ENCODE measurements at places on chromosomes 3 and 15.

GRCh38 chr15:25739687-25740121, 123.4 kb downstream of the ATP10A start:
- peak; percentile 33 for DNase-seq

DNA sequence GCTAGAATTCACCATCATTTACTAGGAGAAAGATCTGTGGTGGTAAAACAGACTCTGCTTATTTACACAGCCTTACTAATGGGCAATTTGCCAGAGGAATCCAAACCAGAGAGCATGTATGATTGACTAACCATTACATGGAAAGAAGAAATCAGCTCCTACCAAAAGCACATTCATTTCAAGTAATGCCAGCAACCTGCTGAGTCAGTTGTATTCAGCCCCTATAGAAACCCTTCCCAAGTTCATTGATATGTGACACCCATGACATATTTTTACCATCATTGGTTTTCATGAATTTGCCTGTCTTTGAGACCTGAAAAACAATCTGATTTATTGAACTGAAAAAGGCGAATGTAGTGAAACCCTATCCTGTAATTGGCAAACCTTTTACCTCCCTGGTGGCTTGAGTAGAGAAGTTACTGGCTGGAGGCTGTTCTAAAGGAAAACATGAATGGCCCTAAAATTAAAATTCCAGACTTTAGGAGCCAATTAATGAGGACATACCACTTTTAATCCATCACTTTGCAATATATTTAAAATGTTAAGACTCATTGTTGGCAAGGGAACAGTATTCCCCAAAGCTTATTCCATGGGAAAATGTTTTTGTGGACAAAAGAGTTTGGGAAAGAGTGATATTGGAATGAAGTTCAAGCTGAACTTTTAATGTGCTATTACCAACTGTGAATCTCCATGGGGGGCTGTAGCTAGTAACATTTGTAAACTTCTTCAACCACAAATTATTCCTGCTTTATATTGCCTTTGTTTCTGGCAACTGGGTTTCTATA, 542.9 kb downstream of the FHIT start:
- peak; percentile 24 for DNase-seq

DNA sequence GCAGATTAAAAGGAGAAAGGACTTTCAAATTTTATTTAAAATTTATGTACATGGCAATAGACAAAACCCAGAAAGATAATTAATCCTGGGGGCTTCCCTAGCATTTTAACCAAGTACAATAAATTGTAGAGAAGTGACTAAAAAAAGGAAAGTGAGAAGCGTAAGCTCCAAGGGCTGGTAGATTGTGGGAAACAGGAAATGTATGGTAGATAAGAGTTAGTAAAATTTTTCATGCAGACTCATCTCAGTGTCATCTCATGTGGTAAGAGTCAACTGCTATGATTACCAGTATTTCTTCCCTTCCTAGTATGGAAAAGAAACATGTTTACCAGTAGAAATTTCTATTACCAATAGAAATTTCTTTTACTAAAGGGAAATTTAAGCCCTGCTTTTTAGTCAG, 464.3 kb upstream of the AGTR1 start:
- no peak for DNase-seq

DNA sequence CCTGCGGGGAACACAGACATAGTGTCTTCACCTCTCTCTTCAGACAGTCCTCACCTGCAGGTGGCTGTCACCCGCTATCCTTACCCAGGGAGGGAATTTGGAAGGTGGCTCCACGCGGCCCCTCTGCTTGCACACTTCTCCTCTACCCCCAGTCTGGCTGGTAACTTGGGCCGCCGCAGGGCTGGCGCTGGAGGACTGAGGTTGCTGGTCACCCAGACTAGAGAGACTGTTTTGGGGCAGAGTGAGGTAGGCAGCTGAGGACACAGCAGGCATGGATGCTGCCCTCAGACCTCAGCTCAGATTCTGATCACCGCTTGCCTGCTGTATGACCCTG, 12.6 kb upstream of the IQSEC1 start:
- no peak for DNase-seq

Data from NCI-H1694 treated with DMSO at 0.1 percent for 48 hours (cell line).